Ureter (tissue), 1 donor: ENCODE measurements at places on chromosomes 7 and 10. TPM values are rescaled to one million over a fixed set of nuclear protein-coding genes. Genes with fewer than 3 reads are reported as not detected.

GRCh38 chr10:32938554-32939061, 19.4 kb downstream of the ITGB1 start:
- DNase-seq = no peak

Gene MORN4
- total RNA-seq = 12.9 TPM

GRCh38 chr10:94129393-94130130, 135.8 kb downstream of the PLCE1 start:
- DNase-seq = no peak

GRCh38 chr10:59301067-59301754, 61.1 kb downstream of the FAM13C start:
- DNase-seq = no peak

DNA sequence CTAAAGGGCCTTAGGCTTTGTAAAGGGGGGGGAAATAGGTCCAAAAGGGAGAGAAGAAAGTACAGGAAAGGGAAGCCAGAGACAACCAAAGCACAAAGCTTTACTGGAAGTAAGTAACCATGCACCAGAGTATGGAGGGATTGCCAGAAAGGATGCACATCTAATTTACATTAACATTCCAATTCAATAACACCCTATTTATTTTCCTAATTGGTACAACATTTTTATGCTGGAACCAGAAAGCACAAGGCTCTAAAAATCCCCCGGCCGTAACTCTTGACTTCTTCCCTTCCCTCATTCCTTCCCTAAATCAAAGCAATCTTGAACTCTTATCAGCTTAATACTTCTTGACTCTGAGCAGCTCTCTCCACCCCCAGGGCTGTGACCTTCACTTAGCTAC, 400.0 kb upstream of the CELF2 start:
- no peak for DNase-seq

Gene ZNF862
- total RNA-seq = 24.6 TPM

DNA sequence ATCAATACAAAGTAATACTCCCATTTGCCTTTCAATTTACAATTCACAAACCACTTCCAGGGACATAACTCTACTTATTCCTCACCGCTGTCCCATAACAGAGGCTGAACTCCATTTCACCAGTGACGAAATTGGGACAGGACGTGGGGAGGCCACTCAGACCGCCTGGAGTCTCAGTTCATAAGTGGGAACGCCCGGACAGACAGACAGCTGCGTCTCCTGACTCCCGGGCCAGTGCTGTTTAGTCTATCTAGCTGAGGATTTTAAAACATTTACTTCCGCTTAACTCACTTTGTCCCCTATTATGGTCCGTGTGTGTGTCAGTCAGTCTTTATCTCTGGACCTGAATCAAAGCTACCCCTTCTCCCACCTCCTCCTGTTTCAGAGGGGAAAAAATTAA, 67.4 kb upstream of the ZNF438 start:
- no peak for DNase-seq

DNA sequence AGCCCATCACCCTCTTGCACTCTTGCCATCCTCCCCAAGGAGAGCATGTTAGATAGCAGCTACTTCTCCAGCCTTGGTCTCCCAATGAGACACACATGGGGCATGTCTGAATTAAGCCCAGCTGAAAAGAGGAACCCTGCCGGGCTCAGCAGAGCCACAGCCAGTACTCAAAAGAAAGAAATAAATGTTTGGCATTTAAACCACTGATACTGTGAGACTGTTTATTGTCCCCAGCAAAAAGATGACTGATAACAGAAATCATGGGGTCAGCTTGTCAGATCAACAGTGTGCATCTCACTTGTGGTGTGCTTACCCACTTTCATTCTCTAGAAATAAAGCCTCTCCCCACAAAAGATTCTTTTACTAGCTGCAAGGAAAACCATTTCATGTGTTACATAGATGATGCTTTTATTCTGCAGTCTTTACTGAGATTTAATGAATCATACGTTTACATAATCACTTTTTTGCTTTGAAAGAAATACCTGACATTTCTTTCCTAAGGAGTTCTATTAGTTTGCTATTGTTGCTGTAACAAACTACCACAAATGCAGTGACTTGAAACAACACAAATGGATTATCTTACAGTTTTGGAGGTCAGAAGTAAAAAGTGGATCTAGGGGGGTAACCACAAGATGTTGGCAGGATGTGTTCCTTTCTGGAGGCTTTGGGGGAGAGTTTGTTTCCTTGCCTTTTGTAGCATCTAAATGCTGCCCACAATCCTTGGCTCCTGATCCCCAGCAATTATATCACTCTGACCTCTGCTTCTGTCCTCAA, 20.9 kb downstream of the ANKRD7 start:
- no peak for DNase-seq

Gene AKR1C2
- total RNA-seq = 343 TPM

GRCh38 chr7:142796501-142797390, 26.0 kb downstream of the PRSS2 start:
- no peak for DNase-seq
